ENCODE measurements at places on chromosomes 12 and 14.

DNA sequence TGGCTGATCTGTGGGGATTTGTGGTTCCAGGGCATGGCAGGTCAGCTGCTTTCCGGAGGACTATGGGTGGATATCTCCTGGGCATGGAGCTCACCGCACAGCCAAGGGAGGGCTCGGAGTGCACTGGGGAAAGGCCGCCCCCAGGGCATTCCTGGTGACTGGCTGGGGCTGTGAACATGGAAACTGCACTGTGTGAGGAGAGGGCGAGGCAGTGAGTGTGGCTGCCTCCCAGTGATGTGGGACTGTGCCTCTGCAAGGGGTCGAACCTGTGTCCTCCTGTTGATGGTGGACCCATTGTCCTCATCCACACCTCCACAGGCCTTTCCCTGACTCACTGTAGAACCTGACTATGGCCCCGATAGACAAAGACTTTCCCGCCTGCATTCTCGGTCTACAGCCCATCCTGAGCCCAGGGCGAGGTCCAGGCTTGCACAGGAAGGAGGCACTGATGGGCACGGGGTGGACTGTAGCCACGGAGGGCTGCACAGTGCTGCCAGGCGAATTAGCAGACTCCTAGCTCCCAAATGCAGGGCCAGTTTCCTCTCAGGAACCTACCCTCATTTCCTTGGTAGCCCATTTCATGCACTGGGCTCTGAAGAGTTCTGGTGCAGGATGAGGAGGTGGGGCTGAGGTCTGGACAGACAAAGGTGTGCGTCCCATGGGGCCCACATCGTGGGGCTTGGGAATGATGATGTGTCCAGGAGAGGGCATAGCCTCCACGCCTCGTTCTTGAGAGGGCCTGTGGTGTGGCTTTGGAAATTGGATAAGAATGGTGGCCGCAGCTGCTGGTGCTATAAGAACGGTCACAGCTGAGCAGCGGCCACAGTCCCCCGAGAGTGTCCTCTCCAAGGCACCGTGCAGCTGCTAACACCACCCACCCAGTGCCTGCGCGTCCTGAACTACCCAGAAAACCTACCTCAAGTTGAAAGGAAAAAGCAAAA, 415.1 kb downstream of the TMEM121 start:
- DNase-seq, result no peak

GRCh38 chr12:105357162-105357691, 26.7 kb downstream of the C12orf75 start:
- peak; percentile 26 for DNase-seq

DNA sequence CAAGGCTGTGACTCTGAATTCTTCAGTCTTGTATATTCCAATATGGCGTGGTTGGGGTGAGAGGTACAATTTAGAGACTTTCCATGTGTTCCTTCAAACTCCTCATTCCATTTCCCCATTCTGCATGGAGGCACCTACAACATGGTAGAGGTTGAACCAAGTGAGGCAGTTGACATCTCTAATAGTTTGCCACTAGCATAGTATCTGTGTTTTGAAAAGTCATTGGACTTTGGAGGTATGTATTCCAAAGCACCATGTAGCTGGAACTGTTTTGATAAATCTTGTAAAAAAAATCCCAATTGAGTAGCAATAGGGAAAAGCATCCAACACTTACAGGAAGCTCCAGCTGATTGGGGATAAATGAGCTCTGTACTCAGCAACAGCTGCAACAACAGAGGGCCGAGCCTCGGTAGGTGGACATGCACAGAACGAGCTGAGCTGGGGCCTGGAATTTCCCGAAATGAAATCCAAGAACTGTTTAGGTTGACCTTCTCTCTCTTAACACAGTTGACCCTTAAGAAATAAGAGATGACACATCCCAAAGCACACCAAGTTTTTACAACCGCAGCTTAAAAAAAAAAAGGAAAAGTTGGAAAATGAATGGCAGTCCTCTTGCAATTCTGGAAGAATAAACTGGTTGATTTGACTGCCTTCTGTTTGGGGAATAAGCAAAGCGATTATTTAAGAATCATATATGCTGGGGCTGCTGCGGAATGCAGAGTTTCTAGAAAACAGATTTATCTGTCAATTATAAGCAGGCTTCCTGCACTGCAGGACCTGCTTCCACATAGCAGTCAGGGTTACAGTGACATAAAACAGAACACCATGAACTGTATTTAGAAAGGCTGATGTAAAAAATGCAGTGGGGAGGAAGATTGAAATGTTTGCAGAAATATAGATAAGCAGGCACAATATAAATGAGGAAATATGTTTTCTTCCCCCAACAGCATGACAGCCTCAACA, 194.6 kb upstream of the KRR1 start:
- DNase-seq, result peak; percentile 36

GRCh38 chr14:76080025-76080424, 71.7 kb upstream of the GPATCH2L start:
- no peak for DNase-seq

DNA sequence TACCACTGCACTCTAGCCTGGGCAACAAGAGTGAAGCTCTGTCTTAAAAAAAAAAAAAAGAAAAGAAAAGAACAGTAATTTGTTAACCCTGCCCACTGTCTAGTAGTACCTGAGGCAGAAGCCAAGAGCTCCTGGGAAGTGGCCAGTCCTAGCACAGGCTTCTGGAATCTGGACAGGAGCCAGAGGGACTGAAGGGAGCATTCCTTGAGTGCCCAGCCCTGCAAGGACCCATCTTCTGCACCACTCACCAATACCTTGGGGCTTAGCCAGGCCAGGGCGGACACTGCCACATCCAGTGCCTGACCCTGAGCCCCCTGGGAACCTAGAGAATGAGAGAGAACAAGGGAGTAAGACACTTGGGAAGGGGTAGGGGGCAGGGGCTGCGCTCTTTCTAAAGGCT, 33.7 kb downstream of the PARP2 start:
- no peak for DNase-seq

GRCh38 chr12:127025545-127025944, 1241.4 kb upstream of the TMEM132C start:
- DNase-seq, result peak; percentile 3

- no peak for DNase-seq
Observed at GRCh38 chr12:974271-974862, 16.7 kb upstream of the ERC1 start.

DNA sequence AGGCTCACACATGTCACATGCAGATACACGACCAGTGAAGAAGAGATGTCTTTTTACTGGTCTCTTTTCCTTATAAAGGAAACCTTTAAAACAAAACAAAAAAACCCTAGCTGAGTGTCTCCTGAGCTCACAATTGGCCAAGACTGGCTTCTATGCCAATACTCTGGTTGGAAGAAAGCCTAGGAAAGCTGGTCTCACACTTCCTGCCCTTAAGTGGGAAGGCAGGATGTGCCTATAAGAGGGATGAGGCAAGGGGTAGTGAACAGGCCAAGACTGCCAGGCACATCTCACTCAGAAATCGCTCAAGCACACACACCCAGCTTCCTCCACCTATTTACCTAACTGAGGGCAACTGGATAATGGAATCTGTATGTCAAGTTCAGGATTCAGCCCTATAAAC, 50.0 kb downstream of the SOCS2 start:
- no peak for DNase-seq

DNA sequence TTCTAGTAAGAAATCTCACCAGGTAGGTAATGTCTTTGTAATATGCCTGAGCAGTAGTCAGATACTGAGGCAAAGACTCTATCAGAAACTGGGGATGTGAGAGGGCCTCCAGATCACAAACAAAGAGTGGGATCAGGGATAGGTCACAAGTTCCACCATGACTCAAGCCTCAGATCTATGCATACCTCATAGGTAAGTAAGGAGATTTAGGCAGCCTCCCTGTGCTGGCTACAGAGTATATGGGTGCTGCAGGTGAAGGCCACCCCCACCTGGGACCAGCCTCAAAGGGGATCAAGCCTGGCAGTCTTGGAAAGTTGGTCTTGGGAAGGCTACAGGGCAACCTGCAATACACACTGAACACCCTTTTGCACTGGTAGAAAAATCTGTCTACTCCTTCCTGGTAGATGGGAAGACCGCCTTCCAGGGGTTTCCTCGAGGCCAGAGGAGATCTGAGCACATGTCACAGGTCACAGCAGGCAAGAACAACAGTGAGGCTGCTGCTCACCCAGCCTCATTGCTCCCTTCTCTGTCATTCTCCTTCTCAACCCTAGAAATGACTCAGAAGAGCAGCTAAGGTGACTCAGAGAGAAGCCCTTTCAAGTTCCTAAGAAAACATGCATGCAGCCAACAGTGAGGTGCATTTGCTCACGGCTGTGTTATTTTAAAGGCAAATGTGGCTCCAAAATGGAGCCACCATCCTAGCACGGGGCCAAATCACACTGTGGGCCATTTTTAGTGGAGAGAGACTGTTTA, 143.4 kb upstream of the CDKN3 start:
- peak; percentile 71 for DNase-seq

DNA sequence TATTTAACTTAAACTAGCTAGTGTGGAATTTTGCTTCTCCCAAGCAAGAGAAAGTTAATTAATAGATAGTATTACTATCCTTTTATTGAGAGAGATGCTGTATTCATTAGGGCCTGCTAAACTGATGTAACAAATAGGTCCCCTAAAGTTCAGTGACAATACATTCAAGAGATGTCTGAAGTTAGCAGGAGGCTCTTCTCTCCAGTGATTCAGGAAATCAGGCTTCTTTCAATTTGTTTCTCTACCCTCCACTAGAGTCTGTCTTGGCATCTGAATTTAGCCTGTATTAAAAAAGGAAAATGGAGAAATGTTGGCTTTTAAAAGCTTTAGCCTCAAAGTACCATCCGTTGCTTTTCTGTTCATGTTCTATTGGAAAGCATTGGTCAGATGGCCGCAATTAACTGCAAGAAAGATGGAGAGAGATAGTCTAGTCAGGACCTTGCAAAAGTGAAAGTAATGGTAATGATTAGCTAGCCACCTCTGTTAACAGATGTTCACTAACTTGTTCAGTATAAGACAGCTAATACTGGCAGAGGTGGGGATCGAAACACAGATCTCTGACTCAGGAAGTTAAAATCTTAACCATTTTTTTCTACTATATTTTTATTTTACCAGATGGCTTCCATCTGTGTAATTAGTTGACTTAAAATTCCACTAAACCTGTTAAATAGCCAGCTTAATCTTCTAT, 786.8 kb downstream of the TMTC2 start:
- DNase-seq, result no peak

GRCh38 chr12:38056701-38057689, 259.6 kb upstream of the ALG10B start:
- DNase-seq, result peak; percentile 10

GRCh38 chr12:53626702-53627169, 554 bp upstream of the ATF7 start:
- no peak for DNase-seq

DNA sequence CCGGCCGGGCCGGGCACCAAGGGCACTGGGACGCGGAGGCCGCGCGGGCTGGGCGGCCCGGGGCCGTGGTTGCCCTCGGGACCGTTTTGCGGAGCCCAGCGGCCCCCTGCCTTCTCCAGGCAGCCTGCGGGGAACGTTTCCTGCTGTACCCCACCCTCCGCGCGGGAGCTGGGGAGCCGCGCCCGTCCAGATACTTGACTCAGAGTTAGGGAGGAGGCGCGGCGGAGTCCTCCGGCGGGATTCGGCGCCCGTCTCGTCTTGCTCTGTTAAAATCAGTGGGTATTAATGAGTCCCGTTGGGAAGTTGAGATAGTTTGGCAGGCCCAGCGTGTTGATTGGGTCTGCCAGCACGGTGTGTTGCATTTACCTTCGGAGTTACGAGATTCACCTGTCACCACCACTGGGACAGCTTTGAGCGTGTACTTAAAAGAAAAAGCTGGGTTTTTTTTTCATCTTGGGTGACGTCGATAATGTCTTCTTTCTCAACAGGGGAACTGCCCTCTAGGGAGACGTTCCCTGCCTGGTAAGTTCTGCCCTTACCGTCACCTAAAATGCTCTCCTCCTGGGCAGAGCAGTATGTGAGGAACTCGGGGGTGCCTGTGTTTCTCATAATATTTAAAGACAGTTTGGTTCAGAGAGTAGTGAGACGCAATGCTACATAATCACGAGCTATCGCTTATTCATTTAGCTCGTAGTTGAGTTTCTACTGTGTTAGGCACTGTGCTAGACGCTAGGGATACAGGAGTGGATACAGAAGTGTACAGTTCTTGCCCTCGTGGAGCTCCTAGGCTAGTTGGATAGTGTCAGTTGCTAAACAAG, 596 bp downstream of the DLST start:
- DNase-seq, result no peak

DNA sequence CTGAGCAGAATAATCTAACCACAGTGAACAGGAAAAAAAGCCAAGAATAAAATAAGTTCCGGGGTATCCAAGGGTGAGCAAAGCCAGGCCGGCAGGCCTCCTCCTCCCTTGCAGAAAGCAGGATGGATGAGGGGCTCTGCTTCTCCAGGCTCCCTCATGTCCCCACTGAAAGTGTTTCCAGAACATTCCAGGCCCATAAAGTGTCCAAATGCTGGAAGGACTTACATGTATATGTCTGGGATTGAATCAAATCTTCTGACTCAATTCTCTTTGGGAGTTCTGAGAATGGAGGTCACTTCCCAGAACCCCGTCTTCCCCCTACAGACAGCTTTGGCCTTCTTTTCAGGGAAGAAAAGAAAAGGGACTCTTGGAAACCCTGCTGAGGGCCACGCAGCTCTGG, 25.0 kb upstream of the BDKRB1 start:
- no peak for DNase-seq

- peak; percentile 81 for DNase-seq
Observed at GRCh38 chr12:124508381-124509079, 58.9 kb downstream of the NCOR2 start.

- no peak for DNase-seq
Observed at GRCh38 chr12:12874029-12874428, 17.3 kb upstream of the GPRC5A start.

- no peak for DNase-seq
Observed at GRCh38 chr12:26331136-26331535, 135.8 kb downstream of the SSPN start.

GRCh38 chr12:69404851-69405565, 45.5 kb downstream of the YEATS4 start:
- DNase-seq, result no peak

GRCh38 chr14:91606851-91607250, 96.7 kb upstream of the PPP4R3A start:
- DNase-seq, result no peak

GRCh38 chr12:118357257-118358007, 15.3 kb downstream of the TAOK3 start:
- DNase-seq, result peak; percentile 44

DNA sequence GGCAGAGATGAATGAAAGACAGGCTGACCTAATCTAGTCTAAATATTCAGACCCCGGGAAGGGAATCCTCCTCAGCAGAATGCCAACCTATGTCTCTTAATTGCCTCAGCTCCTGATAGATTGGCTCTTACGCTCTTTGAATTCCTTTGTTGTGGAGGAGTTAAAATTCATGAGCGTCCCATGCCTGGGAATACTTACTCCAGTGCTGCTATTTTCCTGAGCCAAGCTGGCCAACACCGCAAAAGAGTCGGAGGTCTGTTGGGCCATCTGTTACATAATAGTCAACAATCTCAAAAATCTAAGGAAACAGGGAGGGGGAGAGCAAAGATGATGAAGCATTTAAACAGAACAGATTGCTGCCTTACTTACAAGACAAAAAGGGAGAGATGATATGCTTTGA, 182.8 kb downstream of the ASCL1 start:
- DNase-seq, result no peak

Data from HTR-8/SVneo (cell line).